Stomach (tissue), 19 donors: ENCODE measurements at places on chromosomes 2 and 18. TPM values are rescaled to one million over a fixed set of nuclear protein-coding genes. Genes with fewer than 3 reads are reported as not detected.

SIGLEC15 gene
- polyA plus RNA-seq, result 0.76 TPM

ST6GAL2 gene
- 0.12 TPM for polyA plus RNA-seq

CNTNAP5 gene
- not detected for polyA plus RNA-seq

PRLH gene
- polyA plus RNA-seq, result not detected

PLEKHH2 gene
- polyA plus RNA-seq, result 1.8 TPM

UGT1A10 gene
- 2.2 TPM for polyA plus RNA-seq

NPAS2 gene
- polyA plus RNA-seq, result 23.7 TPM

IL18RAP gene
- 1.7 TPM for polyA plus RNA-seq

TYMS gene
- 17.0 TPM for polyA plus RNA-seq
